Activated naive CD8-positive, alpha-beta T cell treated with anti-CD3 and anti-CD28 coated beads for 36 hours (primary cell): ENCODE measurements at places on chromosomes 12 and 14. TPM values are rescaled to one million over a fixed set of nuclear protein-coding genes. Genes with fewer than 3 reads are reported as not detected.

DNA sequence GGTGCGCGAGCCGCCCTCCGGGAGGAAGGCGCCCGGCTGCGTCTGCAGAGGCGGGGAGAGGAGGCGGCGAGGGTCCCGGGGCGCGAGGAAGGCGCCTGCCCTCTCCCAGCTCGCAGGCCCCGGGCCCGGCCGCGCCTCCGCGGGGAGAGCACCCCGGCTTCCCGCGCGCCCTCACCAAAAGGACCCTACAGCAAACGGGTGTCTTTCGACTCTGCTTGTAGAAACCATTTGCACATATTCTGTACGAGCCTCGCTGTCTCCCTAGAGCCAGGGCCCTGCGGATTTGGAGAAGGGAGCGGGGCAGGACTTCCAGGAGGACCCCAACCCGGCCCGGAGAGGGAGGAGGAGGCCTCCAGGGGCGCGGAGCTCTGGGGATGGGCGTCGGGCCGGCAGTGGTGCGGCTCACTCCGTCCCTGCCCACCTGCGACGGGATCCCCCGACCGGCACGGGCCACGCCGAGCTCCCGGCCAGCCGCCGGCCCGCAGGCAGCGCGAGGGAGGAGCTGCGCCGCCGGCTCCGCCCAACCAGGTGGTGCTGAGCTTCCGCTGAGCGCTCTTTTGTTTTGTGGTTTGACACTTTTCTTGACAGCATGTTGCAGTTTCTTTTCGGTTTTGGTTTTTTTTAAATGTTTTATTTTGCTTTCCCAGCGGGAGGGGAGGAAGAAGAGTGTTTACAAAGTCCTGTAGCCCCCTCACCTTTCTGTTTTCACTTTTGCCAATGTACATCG is 103.3 kb upstream of the FKBP4 start:
- peak; percentile 72 for DNase-seq
- no peaks in the 10 kb centered on the region for H3K36me3 ChIP-seq
- peak overlapping the region; percentile 89 for H3K27ac ChIP-seq
- H3K27me3 ChIP-seq, result no peaks in the 10 kb centered on the region
- H3K4me1 ChIP-seq, result peaks cover 40% of the 10 kb centered on the region
- peak overlapping the region; percentile 85 for H3K4me3 ChIP-seq

DNA sequence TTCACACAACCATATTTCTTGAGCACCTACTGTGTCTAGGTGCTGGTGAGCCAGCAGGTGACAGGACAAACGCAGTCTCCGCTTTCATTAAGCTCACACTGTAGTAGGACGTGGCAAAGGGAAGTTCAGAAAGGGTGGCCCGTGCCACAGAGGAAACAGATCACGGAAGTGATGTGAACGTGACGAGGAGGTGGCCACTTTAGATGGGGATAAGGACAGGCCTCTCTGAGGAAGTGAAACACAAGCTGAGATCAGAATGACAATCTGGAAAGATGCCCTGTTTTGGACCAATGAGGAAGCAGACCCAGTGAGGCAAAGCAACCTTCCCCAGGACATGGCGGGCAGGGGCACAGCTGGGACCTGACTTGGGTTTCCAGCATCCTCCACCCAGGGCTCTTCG is 127.4 kb upstream of the PRMT8 start:
- H3K4me3 ChIP-seq, result no peak overlapping the region
- H3K36me3 ChIP-seq, result no peaks in the 10 kb centered on the region
- peaks cover 2% of the 10 kb centered on the region for H3K4me1 ChIP-seq

DNA sequence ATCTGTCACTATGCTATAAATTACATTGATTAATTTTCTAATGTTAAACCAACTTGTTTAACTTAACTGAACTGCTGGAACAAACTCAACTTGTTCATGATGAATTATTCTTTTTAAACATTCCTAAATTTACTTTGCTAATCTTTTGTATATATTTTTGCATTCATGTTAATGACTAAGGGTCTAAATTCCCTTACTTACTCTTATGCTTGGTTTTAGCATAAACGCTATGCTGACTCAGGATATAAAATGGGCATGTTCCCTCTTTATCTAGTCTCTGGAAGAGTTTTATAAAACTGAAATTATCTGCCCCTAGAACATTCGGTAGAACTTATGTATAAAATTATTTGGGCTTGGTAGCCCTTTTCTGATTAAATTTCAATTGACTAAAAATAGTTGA is 342.8 kb upstream of the DIO2 start:
- no peaks in the 10 kb centered on the region for H3K27me3 ChIP-seq
- H3K27ac ChIP-seq, result no peak overlapping the region
- H3K4me1 ChIP-seq, result no peaks in the 10 kb centered on the region

GRCh38 chr12:50314636-50315312 is 31.5 kb upstream of the LIMA1 start:
- no peaks in the 10 kb centered on the region for H3K36me3 ChIP-seq
- H3K4me1 ChIP-seq, result no peaks in the 10 kb centered on the region
- DNase-seq, result no peak
- H3K27ac ChIP-seq, result no peak overlapping the region
- H3K27me3 ChIP-seq, result no peaks in the 10 kb centered on the region
- H3K4me3 ChIP-seq, result no peak overlapping the region

DNA sequence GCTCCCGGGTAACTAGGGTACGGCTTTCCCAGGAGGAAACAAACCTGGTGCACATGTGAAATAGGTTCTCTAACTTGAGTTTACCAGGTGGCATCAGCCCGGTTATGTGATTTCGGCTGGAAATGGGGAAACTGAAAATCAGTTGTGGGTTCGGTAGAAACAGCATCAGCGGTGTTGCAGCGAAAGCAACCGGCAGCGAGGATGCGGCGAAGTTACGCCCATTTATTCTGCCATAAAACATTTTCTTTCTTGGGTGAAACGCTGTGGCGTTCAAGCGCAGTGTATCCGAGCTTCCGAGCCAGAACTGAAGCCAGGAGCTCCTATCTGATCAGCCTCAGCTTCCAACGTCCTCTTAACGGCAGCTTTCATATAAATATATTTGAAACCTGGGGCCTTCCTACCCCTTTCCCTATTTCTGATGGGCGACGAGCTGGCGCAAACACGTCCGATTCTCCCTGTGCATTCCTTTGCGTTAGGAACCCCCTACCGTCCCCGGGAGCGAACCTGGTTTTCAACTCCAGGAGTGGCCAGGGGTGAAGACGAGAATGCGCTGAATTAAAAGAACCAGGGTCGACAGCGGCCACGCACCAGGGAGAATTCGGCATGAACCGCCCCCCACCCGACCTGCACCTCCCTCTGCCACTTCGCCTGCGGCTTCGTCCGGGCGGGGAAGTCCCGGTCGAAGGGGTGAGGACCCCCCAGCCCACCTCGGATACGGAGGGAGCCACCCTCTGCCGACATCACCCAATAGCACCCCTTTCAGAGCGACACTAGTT is 1.6 kb downstream of the DPF3 start:
- peaks cover 49% of the 10 kb centered on the region for H3K27me3 ChIP-seq
- peak; percentile 22 for DNase-seq
- no peaks in the 10 kb centered on the region for H3K36me3 ChIP-seq

DNA sequence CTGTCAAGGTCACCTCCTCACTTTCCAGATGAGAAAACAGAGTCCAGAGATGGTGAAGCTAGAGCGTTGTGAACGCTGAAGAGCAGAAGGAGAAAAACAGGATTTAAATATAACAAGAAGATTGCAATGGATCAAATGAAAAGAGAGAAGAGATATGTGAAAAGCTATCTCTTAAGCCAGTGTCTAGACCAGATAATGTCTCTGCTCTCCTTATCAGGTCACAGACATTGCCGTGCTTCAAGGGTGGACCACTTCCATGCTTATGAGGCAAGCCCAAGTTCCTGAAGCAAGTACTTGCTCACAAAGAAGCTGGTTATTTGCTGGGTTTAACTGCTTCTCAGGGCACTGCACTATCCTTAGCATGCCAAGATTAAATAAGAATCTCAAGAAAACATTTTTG is 31.6 kb upstream of the FRS2 start:
- H3K27ac ChIP-seq, result no peak overlapping the region
- no peaks in the 10 kb centered on the region for H3K36me3 ChIP-seq
- no peaks in the 10 kb centered on the region for H3K27me3 ChIP-seq
- H3K4me3 ChIP-seq, result no peak overlapping the region
- DNase-seq, result no peak

DNA sequence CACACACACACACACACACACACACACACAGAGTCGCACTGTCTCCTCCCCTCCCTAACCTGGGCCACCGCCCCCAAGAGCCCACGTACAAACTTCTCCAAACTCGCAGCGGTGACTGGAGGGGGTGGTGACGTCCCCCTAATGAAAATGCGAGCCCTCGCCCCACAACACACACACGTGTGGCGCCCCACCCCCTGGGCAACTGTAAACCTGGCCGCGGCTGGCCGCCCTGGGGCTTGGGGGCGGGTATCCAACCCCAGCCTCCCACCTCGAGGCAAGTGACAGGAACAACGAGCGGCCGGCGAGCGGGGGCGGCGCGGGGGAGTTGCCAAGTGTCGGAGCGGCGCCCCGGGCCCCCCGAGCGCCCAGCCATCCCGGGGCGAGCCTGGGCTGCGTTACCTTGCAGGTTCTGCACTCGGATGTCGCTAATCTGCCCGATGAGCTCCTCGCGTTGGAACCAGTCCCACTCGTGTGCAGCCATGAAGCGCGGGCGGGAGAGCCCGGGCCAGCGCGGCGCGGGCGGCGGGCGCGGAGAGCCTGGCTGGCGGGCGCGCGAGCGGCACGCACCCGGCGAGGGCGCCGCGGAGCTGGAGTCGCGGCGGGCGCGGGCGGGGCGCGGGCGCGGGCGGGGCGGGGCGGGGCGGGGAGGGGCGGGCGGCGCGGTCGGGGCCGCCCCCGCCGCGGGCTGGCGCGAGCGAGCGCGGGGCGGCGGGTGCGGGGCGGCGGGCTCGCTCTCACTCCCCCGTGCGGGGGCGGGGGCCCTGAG is at the start of gene CLMN:
CLMN (minus strand) TSS at position 597 of the 766 bp plus-strand sequence; CDS start at position 481, 116 bp downstream.
- H3K27me3 ChIP-seq, result peaks cover 30% of the 10 kb centered on the region
- peaks cover 15% of the 10 kb centered on the region for H3K4me1 ChIP-seq
- no peak within 1 kb of the TSS for H3K27ac ChIP-seq
- peak; percentile 38 for DNase-seq
- H3K4me3 ChIP-seq, result peak within 1 kb of the TSS; percentile 74

GRCh38 chr14:87869619-87870583 is 123.1 kb downstream of the GALC start:
- H3K27me3 ChIP-seq, result peaks cover 4% of the 10 kb centered on the region
- H3K4me3 ChIP-seq, result no peak overlapping the region
- H3K36me3 ChIP-seq, result no peaks in the 10 kb centered on the region
- DNase-seq, result no peak

Gene PRMT5
- 190 TPM for total RNA-seq

Gene GLT1D1
- total RNA-seq, result 0.30 TPM

Gene TUBA1A
- 54.3 TPM for total RNA-seq

- DNase-seq, result no peak
- H3K4me1 ChIP-seq, result peaks cover 3% of the 10 kb centered on the region
- H3K4me3 ChIP-seq, result no peak overlapping the region
- no peaks in the 10 kb centered on the region for H3K27me3 ChIP-seq
- no peak overlapping the region for H3K27ac ChIP-seq
Measured at GRCh38 chr14:104423701-104424405, 155.7 kb upstream of the C14orf180 start.

- H3K27ac ChIP-seq, result no peak overlapping the region
- no peaks in the 10 kb centered on the region for H3K36me3 ChIP-seq
- no peak overlapping the region for H3K4me3 ChIP-seq
- H3K27me3 ChIP-seq, result no peaks in the 10 kb centered on the region
- DNase-seq, result no peak
Measured at GRCh38 chr12:124025661-124026060, 52.6 kb downstream of the ZNF664 start.

DNA sequence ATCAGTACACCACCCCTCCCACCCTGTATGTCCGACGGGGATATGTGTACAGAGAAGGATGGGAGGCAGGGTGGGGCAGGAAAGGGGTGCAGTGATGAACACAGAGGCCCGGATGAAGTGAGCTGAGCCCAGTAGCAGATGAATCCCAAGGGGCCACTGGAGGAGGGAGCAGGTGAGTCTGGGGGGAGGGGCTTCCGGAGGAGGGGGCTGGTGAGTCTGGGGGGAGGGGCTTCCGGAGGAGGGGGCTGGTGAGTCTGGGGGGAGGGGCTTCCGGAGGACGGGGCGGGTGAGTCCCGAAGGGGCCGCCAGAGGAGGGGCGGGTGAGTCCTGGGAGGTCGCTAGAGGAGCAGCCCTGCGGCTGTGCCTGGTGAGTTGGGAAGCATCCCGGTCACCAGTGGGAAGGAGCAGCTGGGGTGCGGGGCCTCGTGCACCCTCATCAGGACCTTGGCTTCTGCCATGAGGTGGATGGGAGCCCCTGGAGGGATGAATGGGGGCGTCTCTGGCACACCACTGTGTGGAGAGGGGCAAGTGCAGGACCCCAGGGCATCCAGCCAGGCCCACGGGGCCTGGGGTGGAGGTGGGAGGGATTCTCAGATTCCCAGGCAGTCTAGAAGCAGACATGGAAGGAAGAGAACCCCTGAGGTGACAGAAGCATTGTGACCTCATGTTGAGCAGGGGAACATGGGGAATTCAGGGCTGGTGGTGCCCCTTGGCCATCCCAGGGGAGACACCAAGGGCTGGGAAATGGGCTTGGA is 14.0 kb downstream of the BEGAIN start:
- peaks cover 6% of the 10 kb centered on the region for H3K4me1 ChIP-seq
- DNase-seq, result no peak
- H3K36me3 ChIP-seq, result no peaks in the 10 kb centered on the region
- no peak overlapping the region for H3K27ac ChIP-seq
- H3K4me3 ChIP-seq, result no peak overlapping the region

Gene ATP5MC2
- 274 TPM for total RNA-seq

- H3K4me3 ChIP-seq, result no peak overlapping the region
- no peak overlapping the region for H3K27ac ChIP-seq
- H3K4me1 ChIP-seq, result no peaks in the 10 kb centered on the region
- DNase-seq, result no peak
Measured at GRCh38 chr12:52515927-52516831, 4.0 kb downstream of the KRT5 start.

Gene CAPZA3
- not detected for total RNA-seq

DNA sequence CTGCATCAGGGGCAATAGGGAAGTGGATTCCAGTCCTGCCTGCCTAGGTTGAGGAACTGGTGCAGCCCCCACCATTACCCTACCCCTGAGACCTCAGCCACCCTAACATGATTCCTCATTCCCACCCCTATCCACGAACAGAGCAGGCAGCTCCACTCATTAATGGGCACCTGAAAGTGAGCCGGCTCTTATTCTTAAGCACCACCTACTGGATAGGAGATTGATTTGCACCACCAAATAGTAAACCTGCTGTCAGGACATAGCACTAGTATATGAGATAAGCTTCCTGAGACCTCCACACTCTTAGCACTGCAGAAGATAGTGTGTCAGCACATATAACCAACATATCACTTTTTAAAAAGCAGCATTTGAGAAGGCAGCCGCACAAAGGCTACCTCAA is 573.2 kb downstream of the SOX5 start:
- no peak overlapping the region for H3K4me3 ChIP-seq
- H3K36me3 ChIP-seq, result peaks cover 2% of the 10 kb centered on the region
- no peaks in the 10 kb centered on the region for H3K27me3 ChIP-seq
- H3K27ac ChIP-seq, result no peak overlapping the region
- H3K4me1 ChIP-seq, result no peaks in the 10 kb centered on the region
- no peak for DNase-seq

GRCh38 chr14:23555533-23555881 is 564 bp upstream of the THTPA start:
- H3K27me3 ChIP-seq, result no peaks in the 10 kb centered on the region
- H3K4me1 ChIP-seq, result peaks cover 40% of the 10 kb centered on the region
- DNase-seq, result no peak
- peak overlapping the region; percentile 95 for H3K4me3 ChIP-seq
- peak overlapping the region; percentile 95 for H3K27ac ChIP-seq
